Stimulated activated CD8-positive, alpha-beta memory T cell treated with anti-CD3 and anti-CD28 coated beads, Interleukin-15, amount 100 ng/mL, for 4 hours (primary cell): ENCODE measurements at places on chromosomes 2 and 18.

DNA sequence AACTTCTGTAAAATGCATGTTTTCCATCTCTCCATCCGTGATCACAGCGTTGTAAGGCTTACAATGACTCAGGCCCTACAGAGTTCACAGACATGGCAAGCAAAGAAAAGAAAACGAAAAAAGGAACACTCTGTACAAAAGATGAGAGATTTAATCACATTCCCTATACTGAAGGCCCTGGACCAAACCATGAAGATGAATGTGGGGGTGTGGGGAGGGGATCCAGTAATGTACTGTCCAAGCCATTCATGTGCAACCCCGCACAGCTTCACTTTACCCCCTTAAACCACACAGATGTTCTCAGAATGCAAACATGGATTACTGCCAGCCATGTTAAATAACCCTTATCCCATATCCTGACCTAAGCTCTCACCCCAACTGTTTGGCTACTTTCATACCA is 391.1 kb downstream of the NCKAP5 start:
- no peak for DNase-seq

GRCh38 chr2:166112193-166112605 is 15.6 kb downstream of the SCN1A start:
- no peak for DNase-seq

DNA sequence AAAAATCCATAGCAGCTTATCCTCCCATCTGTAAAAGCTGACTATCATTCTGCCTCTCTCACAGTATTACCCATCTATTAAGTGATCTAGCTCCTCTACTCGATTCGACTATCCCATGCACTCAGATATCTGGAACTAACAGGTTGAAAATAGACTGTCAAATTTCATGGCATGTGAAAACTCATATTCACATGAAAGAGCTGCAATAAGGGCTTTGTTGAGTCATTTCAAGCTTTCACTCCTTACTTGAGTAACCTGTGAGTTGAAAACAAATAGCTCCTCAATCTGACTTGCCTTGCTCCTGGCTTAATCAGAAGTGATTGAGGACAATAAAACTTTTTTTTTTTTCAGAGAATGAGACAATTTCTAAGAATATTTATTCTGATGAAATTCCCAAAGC is 192.4 kb upstream of the ERBB4 start:
- no peak for DNase-seq

- DNase-seq = no peak
Measured at GRCh38 chr2:70895998-70896764, 39.5 kb upstream of the ATP6V1B1 start.

DNA sequence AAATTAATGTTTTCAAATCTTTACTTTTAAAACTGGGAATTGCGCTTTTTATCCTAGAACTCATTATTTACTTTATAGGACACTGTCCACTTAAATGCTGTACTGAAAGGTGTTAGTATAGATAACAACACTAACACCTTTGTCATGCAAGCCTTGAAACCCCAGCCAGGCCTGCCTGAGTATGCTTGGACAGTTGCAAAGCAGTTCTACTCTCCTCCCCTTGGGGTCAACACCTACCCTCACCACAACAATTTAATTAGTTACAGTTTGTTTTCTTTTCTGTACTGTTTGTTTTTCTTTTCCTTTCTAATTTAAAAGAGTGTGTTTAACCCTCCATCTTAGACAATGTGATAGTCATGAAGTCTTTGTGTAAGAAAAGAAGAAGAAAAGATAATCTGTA is 18.9 kb upstream of the FAM98A start:
- DNase-seq = no peak

DNA sequence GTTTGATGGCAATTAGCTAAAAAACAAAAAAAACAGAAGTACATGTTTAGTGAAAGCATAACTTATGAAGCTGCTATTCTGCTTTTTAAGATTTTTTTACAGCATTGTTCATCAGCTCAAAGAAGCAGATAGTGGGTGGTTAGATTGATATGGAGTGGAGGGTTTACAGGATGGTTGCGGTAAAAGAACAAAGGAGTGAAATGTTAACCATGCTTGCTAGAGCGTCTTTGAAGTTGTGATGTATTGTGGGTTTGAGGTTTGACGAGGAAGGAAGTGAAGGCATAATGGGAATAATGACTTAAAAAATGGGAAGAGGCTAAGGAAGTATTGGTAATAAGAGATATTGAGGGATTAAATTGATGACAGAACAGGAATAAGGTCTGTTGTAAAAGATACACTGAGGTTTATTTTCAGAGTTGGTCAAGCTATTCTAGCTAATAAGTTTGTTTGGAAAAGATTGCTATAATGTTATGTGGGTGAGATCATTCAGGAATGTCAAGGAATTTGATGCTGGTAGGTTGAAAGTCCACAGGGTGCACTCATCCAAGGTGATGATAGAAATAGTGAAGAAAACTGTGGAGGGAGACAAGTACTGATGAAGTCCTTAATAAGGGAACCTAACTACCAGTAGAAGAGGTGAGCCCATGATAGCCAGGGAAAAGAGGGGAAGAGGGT is 14.6 kb downstream of the SPOPL start:
- DNase-seq = no peak

DNA sequence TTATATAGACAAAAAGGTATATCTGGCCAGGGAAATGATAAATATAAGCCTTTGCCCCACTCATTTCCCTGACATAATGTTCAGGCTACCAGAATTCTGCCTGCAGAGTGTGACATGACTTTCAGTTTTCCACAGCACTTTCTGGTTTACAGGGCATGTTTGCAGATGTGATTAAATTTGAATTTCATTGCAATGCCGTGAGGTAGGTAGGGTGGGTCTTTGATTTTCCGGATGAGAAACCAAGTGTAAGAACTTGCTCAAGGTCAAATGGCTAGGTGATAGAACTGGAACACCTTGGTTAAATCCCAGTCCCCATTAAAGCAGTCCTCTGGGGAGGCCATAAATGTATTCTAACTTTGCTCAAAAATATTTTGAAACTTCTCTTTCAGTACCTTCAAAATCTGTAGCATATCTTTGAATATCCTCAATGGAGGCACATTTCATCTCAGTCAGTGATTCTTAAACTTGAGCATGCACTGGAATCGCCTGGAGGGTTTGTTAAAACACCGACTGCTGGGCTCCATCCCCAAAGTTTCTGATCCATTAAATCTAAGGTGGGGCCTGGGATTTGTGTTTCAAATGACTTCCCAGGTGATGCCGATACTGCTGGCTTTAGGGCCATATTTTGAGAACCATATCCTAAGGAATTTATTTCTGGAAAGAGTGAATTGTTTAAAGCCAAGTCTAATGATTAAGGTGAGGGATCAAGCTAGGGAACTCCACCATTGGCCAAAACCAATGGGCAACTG is 35.0 kb downstream of the MRPL33 start:
- DNase-seq = no peak

DNA sequence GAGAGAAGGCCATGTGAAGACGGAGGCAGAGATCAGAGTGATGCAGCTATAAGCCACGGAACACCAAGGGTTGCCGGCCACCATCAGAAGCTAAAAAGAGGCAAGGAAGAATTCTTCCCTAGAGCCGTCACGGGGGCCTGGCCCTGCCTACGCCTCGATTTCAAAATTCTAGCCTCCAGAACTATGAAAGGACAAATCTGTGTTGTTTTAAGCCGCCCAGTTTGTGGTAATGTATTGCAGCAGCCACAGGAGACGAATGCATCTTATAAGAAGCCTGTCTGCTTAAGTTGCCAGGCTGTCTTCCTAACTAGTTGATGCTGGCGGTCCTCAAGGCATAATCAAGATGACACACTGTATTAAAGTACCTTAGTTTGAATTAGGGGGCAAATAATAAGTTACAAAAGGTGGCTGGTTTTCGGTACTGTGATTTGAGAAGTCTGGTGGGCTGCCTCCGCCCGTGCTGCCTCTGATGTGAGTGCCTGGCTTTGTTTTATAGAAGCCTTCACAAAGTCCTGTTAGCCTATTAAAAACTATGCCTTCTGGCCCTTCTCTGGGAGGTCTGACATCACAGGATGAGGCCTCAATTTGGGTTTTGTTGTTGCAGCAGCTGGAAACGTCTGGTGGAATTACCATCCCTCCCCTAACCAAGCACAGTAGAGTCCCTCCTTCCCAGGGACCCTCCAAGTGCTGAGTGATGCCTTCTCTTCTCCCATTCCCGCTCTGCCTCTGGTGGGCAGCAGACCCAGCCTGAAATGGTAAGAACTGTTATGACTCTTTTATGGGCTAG is 53.6 kb downstream of the SRD5A2 start:
- DNase-seq = no peak

DNA sequence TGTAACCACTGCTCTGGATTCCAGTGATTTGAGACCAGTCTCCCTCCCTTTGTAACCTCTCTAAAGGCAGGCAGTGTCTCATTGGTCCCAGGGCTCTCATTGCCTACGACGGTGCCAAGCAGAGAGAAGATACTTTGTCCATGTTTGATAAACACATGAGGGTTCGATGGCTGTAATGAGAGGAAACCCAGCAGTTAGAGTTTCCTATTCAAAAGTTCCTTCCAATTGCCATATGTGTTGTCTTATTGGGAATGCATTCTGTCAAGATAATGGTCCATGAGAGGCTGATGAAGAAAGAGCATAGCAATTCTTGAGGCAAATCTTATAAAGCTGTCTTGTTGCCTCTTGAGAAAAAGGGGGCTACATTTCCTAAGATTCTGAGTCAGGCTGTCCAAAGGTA is 292.5 kb downstream of the LRRTM1 start:
- no peak for DNase-seq

DNA sequence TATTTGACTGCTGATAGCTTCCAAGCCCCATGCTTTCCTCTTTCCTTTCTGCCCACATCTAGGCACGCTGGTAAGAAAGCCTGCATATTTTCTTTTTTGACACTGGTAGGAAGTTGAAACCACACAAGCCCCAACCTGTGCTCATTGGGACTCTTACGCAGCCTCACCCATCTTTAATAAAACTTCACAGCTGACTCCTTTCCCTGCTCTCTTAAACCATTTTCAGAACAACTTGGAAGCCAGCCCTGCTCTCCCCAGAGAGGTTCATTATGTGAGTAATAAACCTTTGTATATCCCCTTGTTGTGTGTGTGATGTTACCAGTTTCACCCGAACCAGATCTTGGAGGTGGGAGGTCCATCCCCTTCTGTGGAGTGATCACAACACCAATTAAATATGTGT is 268.4 kb downstream of the GPD2 start:
- DNase-seq = no peak

DNA sequence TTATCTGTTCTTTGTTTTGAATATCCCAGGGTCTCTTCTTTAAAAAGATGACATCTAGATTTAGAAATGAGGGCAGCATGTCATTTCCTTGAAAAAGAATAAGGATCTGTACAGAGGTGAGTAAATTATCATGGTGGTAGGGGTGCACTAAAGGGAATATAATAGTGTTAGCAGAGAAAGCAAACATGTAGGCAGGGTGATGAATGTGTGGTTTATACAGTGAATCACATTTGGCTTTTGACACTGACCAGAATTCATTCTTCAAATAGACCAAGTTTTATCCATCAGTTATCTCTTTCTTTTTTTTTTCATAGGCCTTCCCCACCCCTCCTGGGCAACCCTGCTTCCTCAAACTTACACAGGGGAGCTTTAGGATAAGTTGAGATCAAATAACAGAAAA is 184.5 kb upstream of the LRP1B start:
- no peak for DNase-seq

GRCh38 chr18:14997357-14997756 is 249.4 kb downstream of the ANKRD30B start:
- no peak for DNase-seq

DNA sequence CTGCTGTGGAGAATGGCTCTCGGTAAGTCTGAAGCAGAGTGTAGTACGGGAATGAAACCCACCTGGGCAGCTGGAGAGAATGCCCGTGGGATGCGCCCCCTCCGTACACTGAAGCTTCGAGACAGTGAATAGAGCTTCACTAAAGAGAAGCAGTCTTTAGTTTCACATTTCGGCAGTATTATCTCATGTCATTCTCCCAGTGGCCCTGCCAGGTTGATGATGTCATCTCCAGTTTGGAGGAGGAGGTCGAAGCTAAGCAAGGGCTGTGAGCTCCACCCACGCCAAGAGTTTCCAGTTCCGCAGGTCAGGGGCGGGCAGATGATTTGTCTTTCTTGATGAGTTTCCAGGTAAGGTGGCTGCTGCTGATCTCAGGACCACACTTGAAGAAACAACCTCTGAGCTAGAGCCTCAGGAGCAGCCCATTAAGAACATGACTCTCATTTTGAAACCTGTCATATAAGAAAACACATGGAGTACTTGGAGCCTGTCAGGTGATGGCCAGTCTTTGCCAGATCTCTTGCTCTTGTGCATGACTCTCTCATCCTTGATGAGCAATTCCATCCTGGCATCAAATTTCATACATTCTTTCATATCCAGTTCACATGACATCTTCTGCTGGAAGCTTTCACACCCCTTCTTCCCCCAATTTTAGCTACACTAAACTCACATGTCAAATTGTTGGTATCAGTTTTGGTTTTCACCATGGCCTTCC is 475.0 kb downstream of the RNF144A start:
- DNase-seq = no peak

- DNase-seq = no peak
Measured at GRCh38 chr2:210252699-210253606, 27.7 kb upstream of the ACADL start.

- DNase-seq = no peak
Measured at GRCh38 chr18:37483984-37484819, 81.4 kb downstream of the CELF4 start.

DNA sequence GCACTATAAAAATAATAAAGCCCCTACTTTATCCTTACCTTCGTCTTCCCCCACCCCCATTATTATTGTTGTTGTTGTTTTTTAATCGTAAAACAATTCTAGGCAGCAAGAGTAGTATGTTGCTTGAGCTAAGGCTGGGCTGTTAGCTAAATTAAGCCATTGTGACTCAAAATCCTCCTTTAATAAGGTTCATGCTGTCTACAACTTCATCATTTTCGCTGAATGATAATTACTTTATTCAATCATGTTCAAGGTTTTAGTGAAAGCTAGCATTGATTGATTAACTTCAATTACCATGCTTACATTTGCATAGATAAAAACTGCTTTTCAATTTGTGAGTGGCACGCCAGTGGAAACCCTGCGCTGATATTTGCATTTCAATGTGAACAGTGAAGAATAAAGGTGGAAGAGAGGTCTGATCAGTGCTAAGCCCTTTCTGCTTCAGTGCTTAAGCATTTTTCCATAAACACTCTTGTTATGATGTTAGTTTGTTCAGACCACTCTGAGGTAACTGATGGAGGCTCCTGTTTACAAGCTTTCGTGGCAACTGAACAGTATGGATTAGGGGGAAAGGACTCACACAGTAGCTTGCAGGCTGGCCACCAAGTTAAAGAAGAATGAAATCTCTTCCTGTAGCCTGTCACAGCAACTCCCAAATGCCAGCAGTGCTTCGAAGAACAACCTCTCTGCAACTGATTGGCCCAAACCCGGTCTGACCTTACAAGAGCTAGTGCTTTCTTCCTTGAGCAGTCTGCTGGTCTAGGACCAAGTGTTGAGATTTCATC is 156.8 kb downstream of the GPD2 start:
- DNase-seq = no peak

DNA sequence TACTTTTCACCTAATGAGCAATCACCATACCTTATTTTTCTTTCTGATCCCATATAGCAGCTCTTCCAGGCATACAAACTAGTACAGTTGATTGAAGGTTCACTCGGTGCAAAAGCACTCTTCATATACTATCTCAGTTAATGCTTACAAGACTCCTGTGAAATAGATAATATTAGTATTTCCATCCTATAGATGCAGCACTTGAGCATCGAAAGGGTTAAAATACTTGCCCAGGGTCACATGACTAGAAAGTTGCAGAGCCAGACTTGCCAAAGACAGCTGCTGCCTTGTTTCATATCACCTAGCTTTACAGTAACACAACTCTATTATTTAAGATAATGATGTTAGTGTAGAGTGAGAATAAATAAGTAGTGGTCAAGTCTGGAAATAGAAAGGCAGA is 466.0 kb upstream of the TNP1 start:
- no peak for DNase-seq
